AG08396 (cell line): ENCODE measurements at places on chromosomes 3 and 15.

DNA sequence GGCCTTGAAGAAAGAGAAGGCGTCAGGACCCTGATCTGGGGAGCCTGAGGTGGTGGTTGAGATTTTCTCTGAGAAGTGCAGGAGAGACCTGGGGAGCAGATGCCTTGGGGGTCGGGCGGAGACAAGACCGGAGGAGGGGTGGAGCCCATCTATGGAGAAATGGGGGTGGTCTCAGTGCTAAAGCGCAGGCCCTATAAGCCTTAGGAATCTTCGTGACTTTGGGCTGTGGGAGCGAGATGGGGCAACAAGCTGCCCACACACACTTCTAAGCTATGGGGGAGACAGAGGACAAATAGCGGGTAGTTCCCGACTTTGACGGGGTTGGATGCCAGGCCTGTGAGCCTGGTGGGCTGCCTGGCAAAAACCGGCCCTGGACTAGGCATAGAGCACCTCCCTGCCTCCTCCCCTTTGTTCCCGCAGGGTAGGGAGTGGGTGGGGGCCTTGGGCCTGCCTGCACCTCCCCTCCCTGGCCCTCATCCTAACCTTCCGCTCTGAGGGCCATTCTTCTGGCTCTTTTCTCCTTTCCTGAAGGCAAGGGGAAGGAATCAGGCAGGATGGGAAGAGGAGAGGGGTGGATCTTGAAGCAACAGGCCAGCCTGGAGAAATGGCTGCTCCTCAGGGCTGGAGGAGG, 880 bp downstream of the NISCH start:
- DNase-seq: peak; percentile 61

DNA sequence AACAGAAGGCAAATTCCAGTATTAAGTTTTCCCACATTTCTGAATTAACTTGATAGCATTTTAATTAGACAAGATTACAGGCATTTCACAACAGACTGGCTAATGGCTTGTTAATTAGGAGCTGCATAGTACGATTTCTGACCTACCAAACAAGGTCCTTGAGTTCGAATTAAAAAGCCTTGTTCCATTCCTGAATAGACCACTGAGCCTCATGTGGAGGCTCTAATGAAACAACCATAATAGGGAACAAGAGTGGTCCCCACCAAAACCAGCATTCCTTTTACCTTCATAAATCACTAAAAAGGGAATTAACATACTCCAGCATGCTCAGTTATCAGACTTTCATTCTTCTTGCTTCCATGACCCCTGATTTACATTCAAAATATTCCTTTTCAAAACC, 66.4 kb downstream of the PRTG start:
- no peak for DNase-seq

DNA sequence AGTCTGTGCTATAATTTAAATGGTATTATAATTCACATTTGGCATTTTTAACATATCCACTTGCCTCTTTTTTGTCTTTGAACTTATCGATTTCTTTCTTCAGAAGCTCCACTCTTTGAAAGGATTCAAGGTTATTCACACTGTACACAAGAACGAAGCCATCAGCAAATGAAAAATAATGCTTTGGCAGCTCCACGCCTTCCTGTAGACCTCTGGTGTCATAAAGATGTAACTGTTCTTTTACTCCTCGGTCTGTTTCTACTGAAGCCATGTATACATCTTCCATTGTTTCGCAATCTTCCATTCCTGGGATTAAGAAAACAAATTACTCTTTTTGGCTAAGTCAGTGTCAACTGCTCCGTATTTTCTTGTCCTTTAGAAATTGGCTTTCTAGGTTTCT, 16.0 kb downstream of the NKIRAS1 start:
- no peak for DNase-seq

GRCh38 chr15:67474405-67475110, 46.4 kb upstream of the C15orf61 start:
- DNase-seq: no peak

GRCh38 chr3:185813691-185814215, 11.1 kb downstream of the IGF2BP2 start:
- DNase-seq: peak; percentile 50

- no peak for DNase-seq
These were observed 248.3 kb downstream of the SLCO3A1 start for GRCh38 chr15:92101708-92102394.

DNA sequence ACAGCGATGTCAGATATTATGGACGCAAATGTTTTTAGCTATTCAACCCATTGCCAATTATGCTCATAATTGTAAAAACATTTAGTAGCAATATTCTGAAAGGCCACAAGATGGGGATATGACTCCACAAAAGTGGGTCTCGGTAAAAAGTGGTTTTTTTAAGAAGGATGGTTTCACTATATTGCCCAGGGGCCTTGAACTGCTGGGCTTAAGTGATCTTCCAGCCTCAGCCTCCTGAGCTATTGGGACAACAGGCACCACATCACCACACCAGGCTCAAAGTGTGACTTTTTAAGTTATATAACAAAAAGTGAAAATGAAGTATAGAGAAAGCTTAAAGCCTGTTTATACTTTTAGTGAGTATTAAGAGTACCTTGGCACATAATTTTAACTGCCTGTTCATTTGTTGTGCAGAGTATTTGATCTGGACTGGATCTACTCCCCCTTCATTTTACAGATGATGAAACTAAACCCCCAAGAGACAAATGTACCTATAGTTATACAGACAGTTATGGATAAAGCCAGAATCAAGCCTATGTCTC, 9.4 kb downstream of the NAA50 start:
- DNase-seq: peak; percentile 22

- DNase-seq: no peak
These were observed 40.8 kb downstream of the PLCH1 start for GRCh38 chr3:155704061-155704460.

DNA sequence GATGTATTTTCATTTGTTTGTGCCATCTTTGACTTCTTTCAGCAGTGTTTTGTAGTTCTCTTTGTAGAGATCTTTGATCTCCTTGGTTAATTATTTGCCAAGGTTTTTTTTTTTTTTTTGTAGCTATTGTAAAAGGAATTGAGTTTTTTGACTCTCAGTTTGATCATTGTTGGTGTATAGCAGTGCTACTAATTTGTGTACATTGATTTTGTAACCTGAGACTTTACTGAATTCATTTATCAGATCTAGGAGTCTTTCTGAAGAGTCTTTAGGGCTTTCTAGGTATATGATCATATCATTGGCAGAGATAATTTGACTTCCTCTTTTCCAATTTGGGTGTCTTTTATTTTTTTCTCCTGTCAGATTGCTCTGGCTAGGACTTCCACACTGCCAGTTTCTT, 42.2 kb upstream of the POMGNT2 start:
- DNase-seq: no peak

DNA sequence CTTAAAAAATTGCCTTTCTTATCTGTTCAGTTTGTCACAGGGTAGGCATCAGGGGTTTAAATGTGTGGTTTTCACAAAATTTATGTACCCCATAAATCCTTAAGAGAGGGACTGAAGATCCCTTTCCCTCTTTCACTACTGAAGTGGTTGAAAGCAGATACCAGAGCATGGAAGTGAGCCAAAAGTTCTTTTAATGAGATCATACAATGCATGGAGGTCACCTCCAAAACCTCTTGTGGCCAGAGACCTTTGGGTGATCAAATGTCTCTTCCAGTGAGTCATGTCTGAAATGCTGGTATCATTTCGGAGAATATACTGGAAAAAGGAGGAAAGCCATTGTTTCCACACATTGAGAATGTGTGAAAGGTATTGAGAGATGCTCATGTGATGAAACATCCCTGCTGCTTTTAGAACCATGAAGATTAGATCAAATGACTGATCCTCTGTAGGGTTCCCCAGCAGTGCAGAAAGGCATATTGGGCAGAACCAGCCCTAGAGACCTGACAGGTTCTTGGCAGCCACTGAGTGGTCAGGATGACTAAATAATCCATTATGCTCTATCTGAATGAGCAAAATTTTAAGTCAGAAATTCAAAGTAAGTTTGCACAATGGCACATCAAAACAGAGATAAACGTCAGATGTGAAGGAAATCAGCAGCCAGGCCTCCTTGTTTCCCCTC, 165.8 kb upstream of the SLC2A2 start:
- DNase-seq: peak; percentile 43

GRCh38 chr3:117602058-117602644, 892.6 kb downstream of the TUSC7 start:
- DNase-seq: no peak

DNA sequence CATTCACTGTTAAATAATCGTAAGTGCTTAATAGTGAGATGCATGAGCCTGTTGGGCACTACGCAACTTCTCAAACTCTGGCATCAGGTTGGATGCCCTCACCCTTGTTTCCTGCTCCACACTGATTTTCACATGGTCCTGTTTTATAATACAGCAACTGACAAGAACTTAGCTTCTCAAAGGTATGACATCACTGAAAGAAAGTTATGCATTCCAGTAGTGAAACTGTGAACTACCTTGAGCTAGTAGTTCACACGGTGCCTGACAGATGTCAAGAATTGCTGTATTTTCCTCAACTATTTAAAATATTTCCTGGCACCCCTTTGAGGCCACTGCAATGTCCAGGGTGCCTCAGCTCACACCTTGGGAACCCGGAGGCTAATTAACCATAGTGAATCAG, 327.5 kb downstream of the RORA start:
- DNase-seq: no peak

DNA sequence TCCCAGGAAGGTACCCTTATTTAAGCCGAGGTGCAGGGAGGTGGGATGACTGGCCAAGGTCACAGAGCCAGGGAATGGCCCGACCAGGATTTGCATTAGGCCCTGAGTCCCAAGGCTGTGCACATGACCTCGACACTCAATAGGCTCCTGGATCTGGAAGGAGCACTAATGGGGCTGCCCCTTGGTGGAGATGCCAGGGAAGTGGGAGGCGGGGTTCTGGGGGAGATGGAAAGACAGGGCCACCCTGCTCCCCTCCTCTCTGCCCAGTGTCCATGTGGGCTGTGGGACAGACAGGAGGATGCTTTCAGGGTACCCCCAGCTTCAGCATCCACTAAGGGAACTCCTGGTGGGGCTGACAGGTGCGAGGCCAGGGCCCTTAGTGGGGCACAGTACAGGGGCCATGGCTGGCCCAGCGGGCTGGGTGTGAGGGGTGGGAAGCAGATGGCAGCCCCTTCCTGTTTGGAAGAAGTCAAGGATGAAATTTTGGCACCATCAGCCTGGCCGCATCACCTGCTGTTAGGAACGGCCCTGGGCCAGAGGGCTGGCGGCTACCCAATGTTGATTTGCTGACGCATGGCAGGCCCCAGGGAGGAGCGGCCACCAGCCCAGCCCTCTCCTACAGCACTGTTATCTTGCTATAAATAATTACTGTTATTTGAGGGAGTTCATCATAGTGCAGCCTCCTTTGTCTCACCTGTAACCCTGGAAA, 37.3 kb downstream of the ATP2B2 start:
- no peak for DNase-seq

DNA sequence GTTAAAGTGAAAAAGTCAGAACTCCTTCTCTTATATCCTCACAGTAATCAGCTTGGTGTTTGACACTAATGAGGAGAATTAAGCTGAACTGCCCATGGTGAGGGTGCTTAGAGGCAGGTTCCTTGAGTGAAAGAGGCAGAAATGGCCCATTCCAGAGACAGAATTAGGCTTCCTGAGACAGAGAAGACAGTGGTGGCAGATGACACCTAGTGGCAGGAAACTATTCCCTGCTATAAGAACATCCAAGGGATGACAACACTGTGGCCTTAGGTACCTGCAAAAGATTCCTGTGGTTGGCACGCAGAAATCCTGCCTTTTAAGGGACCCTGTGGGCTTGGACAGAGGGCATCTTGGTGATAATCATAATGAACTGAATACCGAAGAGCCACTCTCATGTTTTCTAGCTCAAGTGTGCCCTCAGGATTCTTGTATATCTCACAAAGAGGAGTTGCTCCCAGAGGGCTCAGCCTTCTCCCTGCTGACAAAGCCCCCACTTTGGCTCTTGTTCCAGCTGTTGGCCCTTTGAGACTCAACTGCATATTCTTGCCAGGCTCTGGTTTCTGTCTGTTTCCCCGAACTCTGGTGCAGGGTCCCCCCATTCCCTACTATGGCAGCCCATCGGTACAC, 56.0 kb downstream of the KBTBD12 start:
- peak; percentile 50 for DNase-seq

GRCh38 chr3:124498891-124499290, 231.4 kb upstream of the UMPS start:
- no peak for DNase-seq

DNA sequence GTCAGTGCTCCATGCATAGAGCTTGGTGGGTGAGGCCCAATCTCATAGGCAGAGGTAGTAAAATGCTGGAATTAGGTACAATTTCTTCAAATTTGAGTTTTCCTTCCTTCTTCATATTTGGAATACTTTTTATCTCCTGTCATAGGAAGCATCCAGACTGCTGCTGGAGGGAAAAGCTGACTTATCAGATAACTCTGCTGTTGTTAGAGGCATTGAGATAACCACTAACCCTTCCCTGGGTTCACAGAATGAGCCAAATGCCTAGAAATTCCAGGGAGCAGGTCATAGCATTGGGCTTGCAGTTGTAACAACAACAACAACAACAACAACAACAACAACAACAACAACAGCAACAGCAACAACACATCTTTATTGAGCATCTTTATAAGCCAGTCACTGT, 332.7 kb downstream of the PDCD6IP start:
- DNase-seq: no peak

GRCh38 chr15:37682304-37682703, 252.1 kb upstream of the TMCO5A start:
- DNase-seq: no peak

DNA sequence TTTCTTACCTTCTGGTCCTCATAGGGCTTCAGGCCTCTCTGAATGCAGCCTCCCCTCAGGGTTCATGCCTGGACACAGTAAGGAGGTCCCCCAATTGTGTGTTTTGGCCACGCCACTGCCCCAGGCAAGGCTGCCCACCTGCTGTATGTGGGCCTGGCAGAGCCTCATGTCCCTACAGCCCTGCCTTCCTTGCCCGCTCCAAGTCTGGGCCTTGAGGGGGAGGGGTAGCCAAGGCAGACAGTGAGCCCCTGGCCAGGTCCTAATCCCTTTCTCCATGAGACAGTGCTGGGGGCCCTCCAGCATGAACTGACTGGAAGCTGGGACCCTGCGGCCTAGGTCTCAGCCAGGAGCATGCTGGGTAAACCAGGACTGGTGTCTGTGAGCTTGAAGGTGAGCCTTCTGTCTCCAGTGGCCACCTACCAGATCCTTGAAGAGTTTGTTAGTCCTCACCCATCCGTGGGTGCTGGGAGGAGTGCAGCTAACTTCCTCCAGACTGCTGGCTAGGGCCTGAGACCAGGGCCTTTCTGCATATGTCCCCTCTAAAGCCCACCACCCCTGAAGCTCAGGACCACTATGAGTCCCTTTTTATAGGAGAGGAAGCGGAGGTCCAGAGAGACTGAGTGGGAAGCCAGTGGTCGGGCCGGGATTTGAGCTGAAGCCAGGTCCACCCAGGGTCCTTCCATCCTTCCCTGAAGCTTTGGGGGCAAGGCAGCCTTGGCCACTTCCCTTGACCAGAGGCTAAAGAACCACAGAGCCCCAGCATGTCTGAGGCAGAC, 8.7 kb downstream of the ZBTB47 start:
- DNase-seq: no peak

GRCh38 chr15:31254431-31255175, 72.0 kb upstream of the KLF13 start:
- DNase-seq: no peak

- DNase-seq: no peak
These were observed 17.1 kb upstream of the TASOR start for GRCh38 chr3:56700151-56700550.
